Activated gamma-delta T cell treated with anti-CD3 and anti-CD28 coated beads, Interleukin-2, amount 50 U/mL, for 16 hours (primary cell): ENCODE measurements at places on chromosomes 12 and 14.

GRCh38 chr12:38282886-38283285 lies 33.7 kb upstream of the ALG10B start:
- no peak for DNase-seq

DNA sequence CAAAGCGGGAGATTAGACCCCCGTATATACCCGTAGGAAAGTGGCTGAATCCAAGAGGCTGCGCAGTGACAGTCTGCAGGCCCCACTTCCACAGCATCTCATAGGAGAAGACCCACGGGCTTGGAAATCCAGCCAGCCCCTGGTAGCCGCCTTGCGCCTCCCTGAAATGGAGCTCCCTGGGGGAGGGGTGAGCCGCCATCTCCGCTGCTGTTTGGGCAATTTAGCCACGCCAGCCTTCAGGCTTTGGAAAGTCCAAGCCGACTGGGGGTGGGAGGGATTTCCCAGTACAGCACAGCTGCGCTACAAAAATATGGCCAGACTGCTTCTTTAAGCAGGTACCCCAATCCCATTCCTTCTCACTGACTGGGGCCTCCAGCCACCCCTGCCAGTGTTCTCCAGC lies 53.4 kb downstream of the CAND1 start:
- DNase-seq: no peak

DNA sequence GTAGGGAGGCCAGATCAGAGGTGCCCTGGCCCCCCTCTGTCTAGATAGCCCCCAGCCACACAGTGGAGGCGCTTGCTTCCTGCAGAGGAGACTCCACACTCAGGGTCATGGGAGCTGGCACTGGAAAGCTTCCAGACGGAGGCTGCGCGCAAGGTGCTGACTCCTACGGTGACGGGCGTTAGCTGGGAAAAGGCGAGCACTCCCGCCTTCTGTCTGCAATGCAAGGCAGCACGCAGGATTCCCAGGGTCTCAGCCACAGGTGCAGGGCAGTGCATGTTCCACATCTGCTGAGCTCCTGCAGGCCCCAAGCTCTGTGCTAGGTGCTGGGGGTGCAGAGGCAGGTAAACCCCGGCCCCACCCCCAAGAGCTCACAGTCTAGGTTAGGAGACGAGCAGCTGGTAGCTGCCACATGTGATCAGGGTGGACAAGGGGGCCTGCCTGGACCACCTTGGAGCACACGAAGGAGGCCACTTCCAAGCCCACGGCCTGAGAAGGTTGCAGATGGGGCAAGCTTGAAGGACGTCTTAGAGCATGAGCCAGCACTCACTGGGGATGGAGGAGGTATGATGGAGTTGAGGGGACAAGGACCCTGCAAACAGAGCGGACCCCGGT lies 310.9 kb upstream of the DIO3 start:
- no peak for DNase-seq

GRCh38 chr12:14307004-14307403 lies 58.5 kb upstream of the ATF7IP start:
- DNase-seq: no peak

GRCh38 chr14:92551044-92551841 lies 37.7 kb downstream of the RIN3 start:
- DNase-seq: no peak

DNA sequence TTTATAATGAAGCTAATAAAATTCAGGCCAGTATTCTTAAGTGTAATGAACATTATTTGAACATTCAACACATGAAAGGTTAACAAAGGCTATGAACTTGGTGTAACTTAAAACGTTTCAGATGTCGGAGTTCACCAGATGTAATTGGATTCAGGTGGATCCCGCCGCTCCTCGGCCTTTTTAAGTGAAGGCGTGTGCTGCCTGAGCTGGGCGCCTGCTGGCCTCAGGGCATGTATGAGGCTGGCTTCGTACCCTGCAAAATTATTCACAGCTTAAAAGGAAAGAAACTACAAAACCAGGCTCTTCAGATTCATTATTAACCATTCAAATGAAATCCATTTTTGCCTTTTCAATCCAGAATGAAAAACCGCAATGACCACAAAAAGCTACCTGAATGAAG lies 69.9 kb downstream of the WIF1 start:
- DNase-seq: no peak

DNA sequence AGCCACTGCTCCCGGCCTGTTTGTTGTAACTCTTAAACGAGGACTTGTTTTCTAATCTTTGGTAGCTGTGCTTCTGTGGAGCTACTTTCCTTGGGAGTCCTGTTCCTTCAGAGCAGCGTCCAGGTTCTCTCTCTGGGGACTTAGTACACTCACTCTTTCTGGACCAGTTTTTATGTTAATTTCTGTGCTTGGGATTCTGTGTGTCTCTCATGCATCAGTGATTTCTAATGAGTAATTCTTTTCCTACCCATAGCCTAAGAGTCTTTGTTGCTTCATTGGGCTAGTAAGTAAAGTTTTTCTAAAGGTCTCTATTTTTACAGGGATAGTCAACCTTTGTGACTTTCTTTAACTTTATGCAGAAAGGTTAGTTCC lies 289.3 kb downstream of the FBXL14 start:
- DNase-seq: no peak

- DNase-seq: no peak
Observed at GRCh38 chr12:29198901-29199300, 49.8 kb downstream of the FAR2 start.

GRCh38 chr12:98408681-98409080 lies 106.7 kb upstream of the TMPO start:
- DNase-seq: no peak

DNA sequence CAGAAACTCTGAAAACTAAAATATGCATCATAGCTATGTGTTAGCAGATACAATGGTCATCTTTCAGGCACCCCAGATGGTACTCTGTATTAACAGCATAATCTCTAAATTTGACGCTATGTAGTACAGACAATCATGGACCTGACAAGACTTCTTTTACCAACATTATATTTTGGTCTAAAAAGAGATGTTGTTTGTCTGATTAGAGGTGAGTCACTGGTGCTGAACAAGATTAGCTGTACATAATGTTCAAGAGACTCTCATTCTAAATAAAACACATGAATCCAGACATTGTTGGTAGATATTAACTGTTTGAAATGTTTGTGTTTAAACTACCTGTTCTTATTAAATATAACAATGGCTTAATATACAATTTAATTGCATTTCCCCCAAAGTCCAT lies 146.4 kb upstream of the LMNTD1 start:
- no peak for DNase-seq

- no peak for DNase-seq
Observed at GRCh38 chr14:65144170-65144569, 41.9 kb upstream of the MAX start.
